ENCODE measurements at places on chromosomes 11 and 22.

- no peak for DNase-seq
Observed at GRCh38 chr11:628056-628455, 1.1 kb upstream of the SCT start.

DNA sequence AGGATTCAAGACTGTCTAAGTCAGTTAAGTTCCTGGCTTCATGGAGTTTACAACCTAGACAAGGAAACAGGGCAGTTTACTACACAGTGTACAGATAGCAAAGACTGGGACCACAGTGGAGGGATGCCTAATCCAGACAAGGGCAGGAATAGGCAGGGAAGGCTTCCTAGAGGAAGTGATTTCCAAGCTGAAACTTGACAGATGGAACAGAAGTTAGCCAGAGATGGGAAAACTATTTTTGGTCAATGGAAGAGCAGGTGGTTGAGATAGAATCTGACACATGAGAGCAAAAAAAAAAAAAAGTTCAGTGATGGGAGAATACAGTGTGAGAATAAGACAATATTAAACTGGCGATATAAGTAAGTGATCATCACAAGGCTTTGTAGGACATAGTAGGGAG, 1.3 kb downstream of the COA4 start:
- DNase-seq, result no peak

GRCh38 chr11:83306200-83307080, 20.3 kb upstream of the CCDC90B start:
- DNase-seq, result no peak

DNA sequence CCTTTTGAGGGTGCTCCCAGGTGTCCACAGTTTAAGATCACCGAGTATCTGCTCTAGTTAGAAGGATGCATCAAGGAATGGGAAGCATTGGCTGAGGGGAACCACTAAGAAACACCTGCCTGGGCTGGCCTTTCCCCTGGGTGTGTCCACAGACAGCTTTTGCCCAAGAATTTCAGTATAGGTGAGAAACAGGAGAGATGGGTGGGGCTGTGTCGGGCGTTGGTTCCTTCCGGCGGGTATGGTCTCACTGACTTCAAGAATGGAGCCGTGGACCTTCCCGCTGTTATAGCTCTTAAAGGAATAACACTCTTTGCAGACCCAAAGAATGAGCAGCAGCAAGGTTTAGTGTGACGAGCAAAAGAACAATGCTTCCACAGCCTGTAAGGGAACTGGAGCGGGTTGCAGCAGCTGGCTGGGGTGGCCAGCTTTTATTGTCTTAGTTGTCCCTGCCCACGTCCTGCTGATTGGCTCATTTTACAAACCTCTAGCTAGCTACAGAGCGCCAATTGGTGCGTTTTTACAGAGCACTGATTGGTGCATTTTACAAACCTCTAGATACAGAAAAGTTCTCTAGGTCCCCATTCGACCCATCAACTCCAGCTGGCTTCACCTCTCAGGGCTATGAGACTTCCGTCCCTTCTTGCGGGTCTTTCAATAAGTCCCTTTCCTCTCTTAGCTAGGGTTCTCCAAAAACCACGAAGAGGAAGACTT, 2.4 kb downstream of the FADS1 start:
- DNase-seq, result no peak

DNA sequence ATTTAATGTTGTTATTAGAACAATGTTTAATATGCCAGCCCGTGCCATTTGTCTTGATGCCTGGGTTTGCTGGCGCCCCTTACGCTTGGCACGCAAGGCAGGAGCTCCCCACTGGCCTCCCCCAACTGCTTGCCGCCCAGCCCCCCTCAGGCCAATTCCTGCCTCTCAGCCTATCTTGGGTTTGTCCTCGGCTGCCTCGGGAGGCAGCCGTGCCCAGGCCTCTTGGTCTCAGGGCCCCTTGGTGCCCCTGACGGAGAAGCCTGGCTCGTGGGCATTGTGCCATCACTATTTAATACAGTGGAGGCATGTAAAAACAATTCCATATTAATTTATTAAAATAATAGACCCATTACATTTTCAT, 119.8 kb downstream of the KCNQ1OT1 start:
- no peak for DNase-seq

- DNase-seq, result no peak
Observed at GRCh38 chr22:37185646-37186227, 2.3 kb downstream of the C1QTNF6 start.

DNA sequence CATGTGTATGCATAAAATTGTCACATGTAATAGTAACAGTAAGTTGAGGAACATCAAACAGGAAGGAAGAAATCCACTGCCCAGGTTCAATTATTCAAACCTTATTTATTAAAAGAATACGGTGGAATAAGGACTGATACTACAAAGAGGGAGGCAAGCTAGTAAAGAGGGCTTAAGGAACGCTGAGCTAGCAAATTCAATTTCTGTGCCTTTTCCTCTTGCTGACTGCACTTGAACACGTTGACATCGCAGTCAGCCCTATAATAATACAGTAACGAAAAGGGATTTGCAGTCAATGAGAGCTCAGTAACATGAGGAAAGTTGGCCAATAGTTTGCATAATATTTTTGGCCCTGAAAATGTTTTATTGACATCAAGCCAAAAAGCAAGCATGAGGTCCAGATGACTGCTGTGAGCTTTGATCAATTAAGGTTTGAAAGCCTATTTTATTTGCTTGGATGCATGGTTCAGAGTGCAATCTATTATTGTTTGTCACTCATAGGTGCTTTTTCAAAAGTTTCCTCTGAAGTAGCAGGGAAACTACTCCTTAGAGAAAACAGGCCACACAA, 861.8 kb downstream of the LRRC4C start:
- peak; percentile 47 for DNase-seq

- DNase-seq, result no peak
Observed at GRCh38 chr11:118438314-118438931, 2.1 kb downstream of the KMT2A start.

- no peak for DNase-seq
Observed at GRCh38 chr11:69240332-69241074, 53.5 kb upstream of the MYEOV start.

DNA sequence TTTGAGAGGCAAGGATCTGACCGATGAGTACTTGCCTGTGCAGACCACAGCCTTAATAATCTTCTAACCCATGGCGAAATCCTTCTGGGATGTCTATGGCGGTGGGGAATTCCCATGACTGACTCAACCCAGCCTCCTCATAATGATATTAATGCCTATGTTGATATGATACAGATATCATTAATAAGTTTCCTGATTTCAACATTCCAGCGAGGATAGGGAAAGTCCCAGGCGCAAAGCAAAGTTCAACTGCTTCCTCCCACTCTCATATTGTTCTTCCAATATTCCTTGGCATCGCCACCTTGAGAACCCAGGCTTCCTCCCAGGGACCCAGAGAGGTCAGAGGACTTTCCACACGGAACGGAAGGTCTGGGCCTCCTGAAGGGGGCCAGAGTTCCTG, 110.3 kb upstream of the TMEM45B start:
- no peak for DNase-seq

DNA sequence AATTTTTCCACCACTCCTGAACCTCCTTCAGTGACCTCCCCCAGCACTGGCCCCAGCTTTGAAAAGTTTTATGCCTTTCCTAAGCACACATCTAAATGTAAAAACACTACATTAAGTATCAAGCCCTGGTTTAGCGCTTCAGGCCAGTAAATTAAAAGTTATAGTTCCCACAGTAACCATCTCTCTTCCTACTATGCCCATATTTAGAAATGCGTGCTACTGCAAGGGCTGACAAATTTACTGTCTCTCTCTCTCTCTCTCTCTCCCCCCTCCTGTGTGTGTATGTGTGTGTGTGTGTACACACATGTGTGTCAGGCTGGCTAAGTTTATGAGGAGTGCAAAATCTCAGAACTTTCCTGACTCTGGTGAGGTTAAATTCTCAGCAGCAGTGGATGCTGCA, 231.4 kb downstream of the LARGE1 start:
- no peak for DNase-seq

DNA sequence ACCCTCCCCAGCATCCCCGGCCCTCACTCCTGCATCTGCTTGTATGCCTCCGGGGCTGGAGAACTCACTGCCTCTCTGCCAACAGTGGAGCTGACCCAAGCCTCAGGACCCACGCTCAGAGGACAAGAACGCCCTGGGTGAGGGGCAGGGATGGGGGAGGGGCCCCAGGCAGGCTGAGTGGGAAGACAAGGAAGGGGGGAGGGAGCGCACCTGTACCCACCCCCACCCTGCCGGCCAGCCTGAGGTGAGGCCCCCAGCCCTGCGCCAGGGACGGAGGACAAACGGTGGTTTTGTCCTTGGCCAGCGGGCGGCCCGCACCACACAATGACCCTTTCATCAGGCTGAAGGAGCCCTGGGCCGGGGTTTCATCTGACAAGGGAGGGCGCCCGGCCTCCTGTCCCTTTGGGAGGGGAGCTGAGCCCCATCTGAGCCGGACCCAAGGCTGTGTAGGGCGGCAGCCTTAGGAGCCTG, 10.0 kb downstream of the WNT7B start:
- no peak for DNase-seq

DNA sequence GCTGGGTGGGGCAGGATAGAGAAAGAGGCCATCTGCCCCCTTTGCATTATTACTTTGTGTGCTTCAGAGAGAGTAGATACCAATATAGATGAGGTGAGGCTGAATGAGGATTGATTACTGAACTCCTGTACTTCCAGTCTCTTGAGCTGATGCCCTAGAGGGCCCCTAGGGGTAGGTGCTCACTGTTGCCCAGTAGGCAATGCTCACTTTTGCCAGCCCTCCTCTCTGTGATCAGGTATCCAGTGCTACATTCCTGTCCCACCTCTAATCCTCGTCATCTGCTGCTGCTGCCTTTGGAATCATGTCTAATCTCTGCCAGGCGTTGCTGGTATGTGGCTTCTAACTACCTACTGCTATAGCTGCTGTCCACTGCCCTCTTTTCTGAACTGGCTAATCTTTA, 57.2 kb downstream of the CCDC83 start:
- no peak for DNase-seq

DNA sequence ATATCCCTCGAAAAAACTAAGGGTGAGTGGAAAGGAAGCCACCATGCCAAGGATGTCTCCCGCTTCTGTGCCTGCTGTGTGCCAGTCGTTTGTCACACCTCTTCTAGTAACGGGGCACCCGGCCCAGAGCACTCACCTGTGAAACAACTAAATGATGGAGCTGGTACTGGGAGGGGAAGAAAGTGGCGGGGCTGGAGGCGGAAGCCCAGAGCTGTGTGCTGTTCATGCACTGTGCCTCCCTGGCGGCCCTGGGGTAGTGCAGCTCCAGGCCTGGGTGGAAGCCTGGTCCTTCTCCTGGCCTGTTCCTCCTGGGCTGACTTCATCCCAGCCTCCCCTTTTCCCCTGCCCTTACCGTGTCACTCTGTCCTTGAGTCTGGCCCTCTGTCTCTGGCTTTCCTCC, 130.2 kb downstream of the CEP164 start:
- DNase-seq, result no peak

GRCh38 chr11:33691066-33691864, 9.4 kb downstream of the C11orf91 start:
- no peak for DNase-seq

- DNase-seq, result no peak
Observed at GRCh38 chr11:129910360-129910759, 15.0 kb upstream of the NFRKB start.

DNA sequence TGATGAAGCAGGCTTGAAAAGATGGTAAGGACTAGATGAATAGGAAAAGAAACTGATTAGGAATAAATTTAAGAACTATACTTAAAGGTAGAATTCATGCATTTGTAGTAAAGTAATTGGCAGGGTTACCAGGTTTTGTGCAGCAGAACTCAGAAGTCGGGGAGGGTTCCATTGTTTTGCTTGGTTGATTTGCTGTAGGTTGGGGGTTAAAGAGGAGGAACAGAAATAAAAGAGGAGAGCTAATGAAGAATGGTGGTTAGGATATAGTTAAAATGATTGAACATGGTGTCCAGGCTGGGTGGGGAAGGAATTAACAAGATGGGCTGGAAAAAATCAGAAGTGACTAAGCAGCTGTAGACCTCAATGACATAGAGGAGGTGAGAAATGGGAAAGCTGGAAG, 5.5 kb upstream of the SPON1 start:
- DNase-seq, result no peak

DNA sequence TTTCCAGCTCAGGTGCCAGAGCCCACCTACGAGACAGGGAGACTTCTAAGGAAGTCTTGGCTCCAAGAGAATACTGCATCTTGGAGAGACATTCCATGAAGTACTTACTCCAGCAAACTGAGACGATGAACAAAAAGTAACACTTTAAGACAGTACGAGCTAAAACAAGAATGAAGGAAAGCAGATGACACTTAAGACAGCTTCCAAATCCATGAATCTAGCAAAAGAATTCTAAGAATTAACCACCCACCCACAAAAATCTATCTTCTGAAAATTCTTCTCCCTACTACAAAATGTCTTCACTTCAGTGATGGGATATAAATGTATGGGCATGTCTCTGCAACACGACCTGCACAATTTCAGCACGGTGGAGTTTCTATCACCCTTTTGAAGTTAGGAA, 132.9 kb downstream of the C11orf58 start:
- no peak for DNase-seq

DNA sequence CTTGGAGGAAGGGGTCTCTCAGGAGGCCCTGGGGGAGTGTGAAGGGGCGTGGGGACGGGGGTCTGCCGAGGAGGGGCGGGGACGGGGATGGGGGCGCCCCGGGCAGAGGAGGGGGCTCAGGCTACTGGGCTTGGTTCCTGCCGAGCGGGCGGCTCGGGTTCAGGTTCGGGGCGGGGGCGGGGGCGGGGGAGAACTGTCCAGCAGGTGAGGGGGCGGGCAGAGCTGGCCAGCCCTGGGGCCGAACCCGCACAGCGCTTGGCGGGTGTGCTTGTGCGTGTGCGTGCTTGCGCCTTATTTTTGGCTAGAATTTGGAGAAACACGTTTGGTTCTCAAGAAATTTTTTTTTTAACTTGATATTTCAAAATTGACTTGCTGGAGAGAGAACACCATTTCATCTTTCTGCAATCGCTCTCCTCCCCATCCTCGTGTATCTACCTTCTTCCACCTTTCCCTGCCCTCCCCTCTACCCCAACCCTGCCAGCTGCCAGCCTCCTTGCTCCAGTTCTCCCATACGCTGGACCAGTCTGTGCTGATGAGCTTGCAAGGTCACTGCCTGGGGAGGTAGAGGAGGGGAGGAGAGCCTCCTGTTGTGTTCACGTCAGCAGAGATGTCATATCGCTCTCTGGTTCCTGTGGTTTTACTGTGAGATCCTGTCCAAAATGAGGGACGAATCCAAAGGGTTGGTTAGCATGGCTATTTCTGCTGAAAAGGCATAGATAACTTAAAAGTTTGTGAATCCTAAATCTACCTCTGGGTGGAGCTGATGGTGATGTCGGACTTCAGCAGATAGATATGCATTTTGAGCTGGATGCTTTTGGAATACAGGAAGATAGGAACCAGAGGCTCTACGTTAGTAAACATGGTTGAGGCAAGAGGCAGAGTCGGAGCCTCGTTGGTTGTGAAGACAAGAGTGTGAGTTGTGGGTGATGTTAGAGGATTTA, 668 bp downstream of the MADD start:
- DNase-seq, result no peak

GRCh38 chr22:44386386-44387035, 73.8 kb upstream of the SHISAL1 start:
- DNase-seq, result no peak
